ENCODE measurements at places on chromosomes 2 and 18.

- peak; percentile 48 for DNase-seq
These were observed 21.7 kb downstream of the TNP1 start for GRCh38 chr2:216838151-216838550.

- no peak for DNase-seq
These were observed 168.6 kb downstream of the PTPRM start for GRCh38 chr18:7735626-7736175.

DNA sequence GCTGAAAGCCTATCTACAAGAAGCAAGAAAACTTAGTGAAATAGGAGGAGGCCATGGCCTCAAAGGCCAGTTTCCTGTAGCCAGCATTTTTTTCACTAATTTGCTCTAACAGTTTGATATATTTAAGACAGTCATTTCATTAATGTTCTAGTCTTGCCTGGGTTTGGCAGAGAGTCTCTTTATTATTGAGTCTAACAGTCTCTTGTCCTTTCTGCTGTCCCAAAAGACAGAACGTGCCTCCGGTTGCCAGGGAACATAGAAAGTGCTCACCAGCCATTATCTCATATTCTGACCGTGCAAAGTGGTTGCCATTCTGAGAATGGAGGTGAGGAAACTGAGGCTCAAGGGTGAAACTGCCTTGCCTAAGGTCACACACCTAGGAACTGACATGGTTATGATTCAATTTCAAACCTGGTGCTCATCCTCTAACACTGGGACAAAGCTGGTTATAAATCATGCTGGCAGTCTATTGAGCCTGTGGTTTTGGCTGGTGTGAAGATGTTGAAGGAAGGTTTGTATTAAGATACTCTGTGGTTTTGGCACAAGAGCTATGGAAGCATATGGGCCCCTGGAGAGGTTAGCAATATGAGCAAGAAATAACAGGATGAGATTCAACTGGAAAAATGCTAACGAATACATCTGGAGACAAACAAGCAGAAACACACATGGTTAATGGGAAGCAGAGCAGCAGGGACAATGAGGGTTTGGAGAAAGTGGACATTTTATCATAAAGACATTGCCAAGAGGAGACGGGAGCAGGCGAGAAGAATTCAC is 903.3 kb upstream of the KLHL29 start:
- DNase-seq, result no peak

DNA sequence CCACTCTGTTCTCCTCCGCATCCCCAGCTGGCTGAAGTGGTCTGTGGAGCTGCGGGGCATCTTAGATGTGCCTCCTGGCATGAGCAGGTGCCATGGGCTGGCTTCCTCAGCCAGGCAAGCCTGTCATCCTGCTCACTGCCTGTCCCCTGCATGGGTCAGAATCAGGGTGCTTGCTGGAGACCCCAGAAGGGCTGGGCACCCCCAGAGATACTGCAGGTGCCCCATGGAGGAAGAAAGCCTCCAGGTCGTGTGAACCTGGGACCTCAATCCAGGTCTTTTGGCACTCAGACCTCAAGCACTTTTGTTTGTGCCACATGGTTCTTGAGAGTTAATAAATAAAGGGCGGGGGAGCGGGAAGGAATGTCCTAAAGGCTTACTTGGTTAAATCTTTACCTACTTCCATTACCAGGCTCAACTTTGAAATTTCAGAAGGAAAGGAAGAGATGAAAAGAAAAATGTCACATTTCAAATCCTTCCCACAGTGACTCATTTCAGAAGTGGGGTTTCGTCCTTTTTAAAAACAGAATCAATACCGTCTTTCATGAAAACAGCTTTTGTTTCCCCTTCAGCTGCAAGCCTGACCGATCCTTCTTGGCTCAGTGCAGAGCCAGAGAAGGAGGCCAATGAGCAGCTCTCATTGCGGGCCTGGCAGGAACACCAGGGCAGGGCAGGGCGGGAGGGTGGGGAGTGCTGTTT is 69.9 kb downstream of the RHOB start:
- DNase-seq, result no peak

DNA sequence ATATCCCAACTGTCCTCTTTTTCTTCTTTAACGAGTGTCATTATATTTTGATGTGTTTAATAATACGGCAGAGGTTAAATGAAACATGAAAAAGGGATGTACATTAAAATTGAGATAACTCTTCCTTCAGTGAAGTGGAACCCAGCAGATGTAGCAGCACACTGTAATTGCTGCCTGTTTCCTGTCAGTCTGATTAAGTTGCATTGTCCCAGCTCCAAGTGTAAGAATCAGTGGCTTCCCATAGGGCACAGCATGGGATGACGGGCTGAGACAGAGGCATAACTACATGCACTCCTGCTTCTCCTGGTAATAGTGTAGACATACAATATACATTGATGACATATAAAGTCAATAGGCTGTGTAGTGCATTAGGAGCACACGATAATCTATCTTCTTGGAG is 175.8 kb upstream of the TCF4 start:
- DNase-seq, result no peak

DNA sequence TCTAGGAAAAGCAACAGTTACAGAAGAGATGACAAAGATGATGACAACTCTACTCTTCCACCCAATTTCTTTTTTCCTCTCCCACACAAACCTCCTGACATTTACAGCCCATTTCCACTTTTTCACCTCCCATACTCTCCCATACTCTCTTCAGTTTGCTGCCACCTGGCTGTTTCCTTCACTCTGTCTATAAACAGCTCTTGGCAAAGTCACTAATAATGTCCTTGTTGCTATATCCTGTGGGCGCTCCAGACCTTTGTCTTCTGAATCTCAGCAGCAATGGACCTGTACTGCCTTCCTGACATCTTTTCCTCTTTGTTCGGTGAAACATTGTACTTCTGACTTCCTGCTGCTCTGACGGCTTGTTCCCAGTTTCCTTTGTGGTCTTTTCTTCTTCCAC is 60.7 kb upstream of the CAVIN2 start:
- no peak for DNase-seq

DNA sequence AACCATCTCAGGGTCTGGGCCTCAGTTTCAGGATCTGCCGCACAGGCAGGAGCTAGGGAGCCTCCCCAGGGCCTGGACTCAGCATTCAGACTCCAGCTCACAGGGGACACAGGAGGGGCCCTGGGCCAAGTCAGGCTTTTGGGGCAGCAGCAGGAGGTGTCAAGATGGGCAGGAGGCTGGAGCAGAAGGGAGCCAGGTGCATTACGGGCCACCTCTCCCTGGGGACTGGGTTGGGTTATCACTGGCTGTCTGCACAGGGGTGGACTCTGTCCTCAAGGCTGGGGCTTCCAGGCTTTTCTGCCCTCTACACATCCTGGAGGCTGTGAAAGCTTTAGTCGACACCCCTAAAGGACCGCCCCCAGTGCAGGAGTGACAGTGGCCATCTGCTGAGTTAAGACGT is 20.0 kb downstream of the AQP12A start:
- no peak for DNase-seq

DNA sequence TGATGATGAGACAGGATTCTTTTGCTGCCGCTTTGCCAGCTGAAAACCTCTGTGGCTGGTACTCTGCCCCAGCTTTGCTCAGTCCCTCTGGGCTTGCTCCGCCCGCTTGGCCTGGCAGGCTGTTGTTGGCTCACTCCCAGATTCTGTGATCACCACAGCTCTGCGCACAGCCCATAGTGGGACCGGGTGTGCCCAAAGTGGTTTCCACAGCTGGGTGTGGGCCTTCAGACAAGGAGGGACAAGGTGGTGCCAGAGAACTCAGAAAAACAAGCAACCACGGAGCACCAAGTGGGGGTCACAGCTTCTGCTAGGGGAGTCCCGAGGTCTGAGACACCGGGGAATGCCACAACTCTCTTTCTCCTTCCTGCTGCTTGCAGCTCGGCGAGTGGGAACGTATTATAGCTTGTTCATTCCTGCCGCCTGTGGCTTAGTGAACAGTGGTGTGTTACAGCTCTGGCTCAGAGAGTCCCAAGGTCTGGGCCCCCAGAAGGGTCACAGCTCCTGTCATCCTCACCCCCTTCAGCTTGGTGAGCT is 9.2 kb upstream of the KYNU start:
- DNase-seq, result no peak
